ENCODE measurements at places on chromosomes 11 and 22. TPM values are rescaled to one million over a fixed set of nuclear protein-coding genes. Genes with fewer than 3 reads are reported as not detected.

GRCh38 chr22:16562711-16563554 is 29.7 kb downstream of the CCT8L2 start:
- DNase-seq = no peak

GRCh38 chr11:70862093-70862492 is 390.3 kb downstream of the SHANK2 start:
- no peak for DNase-seq

- DNase-seq = no peak
Measured at GRCh38 chr11:132771746-132772145, 760.6 kb downstream of the OPCML start.

- no peak for DNase-seq
Measured at GRCh38 chr11:120097721-120098385, 40.1 kb downstream of the TRIM29 start.

DNA sequence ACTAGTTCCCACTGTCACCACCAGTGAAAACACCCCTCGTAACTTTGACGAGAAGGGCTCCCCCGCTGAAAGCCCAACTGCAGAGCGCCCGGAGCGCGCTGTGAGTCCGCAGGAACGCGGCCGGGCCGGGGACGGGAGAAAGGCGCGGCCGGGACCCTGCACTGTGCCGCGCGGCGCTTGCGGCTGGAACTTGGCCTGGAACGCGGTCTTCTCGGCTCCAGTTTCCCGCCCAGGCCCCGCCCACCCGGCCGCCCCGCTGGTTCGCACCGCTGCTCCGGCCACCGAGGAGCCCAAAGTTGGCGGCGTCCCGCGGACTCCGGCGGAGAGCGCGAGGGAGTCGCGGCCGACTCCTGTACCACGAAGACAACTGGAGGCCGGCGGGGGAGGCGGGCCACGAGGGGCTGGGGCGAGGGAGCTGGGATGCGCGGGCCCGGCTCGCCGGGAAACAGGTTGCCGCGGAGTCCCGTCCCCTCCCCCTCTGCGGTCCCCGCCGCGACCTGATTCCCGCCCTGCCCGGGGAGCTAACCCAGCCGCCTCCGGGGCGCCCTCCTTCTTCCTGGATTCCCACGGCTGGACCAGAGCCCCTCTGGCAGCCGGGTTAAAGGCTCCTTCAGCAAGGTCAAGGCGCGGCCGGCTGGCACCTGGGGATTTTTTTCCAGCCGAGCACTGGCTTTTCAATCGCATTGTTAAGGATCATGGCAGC is 3.4 kb downstream of the TENM4 start:
- DNase-seq = peak; percentile 88

DNA sequence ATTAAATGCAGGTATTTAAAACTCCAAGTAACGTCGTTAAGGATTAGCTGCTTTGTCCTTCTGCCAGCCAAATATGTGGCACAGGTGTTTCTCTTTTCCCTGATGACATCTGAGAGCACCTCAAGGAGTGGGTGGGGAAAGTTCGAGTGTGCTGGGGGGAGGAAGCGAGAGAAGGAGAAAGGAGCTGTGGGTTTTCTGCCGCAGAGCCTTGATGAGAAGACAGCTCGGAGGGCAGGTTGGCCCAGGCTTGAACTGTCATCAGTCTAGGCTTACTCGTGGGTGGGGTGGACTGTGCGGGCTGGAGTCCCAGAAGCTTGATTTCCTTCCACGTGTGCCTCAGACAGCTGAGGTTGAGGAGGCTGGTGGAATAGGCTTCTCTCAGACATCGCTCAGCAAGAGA is 15.2 kb upstream of the SORL1-AS1 start:
- no peak for DNase-seq

GRCh38 chr22:45612451-45612901 is 59.2 kb upstream of the ATXN10 start:
- peak; percentile 80 for DNase-seq

DNA sequence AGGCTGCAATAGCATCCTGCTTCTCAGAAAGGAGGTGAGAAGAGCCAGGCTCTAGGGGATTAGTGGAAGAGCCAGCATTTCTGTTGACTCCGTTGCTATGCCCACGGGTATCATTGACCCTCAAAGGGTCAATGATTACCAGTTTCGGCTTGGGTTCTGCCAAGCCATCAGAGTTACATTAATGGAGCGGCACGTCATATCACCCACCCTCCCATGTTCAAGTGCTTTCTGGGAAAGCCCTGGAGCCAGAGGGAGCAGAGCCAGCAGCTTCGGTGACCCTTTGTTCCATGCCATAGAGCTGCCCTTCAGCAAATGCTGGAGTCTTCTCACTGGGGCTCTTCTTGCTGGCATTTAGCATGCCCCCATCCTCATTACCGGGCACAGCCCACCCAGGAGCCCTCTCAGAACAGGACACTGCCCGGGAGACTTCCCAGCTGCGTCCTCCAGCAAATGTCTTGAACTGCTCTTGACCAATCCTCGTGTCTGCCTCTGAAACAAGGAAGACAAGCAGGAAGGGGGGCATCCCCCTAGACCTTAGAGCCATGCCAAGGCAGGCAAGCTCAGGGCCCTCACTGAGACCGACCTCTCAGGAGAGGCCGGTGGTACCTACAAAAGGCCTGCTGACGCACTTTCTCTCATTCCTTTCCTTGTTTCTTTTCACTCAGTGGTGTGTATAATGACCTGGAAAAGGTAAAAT is 14.6 kb downstream of the KCNJ1 start:
- DNase-seq = peak; percentile 86

BCO2 gene
- 9.6 TPM for total RNA-seq

IFITM10 gene
- total RNA-seq = 6.4 TPM

PTPN5 gene
- not detected for total RNA-seq

Measured in kidney (tissue), 22 donors.